NAMALWA (cell line): ENCODE measurements at places on chromosomes 3 and 15.

DNA sequence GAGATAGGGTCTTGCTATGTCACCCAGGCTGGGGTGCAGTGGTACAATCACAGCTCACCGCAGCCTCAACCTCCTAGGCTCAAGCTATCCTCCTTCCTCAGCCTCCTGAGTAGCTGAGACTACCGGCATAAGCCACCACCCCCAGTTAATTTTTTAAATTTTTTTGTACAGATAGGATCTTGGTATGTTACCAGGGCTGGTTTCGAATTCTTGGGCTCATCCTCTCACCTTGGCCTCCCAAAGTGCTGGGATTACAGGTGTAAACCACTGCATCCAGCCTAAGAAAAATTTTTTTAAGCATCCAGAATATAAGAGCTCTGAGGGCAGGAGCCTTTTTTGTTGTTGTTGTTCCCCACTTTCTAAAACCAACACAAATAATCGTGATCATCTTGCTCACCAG, 14.4 kb upstream of the MAP6D1 start:
- no peak for DNase-seq

DNA sequence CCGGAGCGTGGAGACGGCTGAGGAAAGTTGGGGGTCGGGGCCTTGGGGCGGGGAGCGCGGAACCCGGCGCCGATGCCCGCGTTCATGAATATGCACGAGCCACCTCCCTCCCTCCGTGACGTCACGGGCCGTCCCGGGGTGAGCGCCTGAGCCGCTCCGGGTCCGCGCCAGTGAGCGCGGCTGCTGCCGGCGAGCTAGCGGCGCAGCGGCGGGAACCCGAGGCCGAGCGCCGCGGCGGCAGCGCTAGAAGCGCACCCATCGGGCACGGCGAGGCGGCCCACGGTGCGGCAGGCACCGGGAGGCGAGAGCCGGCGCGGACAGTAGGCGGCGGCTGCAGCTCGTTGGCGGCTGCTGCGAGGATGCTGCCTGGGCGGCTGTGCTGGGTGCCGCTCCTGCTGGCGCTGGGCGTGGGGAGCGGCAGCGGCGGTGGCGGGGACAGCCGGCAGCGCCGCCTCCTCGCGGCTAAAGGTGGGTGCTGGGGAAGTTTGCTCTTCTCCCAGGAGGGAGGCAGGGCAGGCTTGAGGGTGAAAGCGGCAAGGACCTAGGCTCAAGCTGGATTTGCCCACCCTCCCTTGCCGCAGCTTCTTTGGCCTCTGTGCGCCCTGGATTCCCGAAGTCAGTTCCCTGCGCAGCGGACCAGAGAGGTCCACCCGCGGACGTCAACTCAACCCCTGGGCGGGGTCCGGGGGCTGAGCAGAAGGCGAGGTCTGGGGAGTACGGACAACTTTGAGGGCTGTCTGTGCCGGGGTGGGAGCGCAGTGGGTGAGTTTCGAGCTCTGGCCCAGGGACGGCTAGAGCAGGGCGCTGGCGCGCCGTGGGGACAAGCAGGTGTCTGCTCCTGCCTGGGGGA, at the start of gene CLSTN2:
TSS of gene CLSTN2 (plus strand) at position 170 of the 850 bp plus-strand sequence.
- DNase-seq: no peak

DNA sequence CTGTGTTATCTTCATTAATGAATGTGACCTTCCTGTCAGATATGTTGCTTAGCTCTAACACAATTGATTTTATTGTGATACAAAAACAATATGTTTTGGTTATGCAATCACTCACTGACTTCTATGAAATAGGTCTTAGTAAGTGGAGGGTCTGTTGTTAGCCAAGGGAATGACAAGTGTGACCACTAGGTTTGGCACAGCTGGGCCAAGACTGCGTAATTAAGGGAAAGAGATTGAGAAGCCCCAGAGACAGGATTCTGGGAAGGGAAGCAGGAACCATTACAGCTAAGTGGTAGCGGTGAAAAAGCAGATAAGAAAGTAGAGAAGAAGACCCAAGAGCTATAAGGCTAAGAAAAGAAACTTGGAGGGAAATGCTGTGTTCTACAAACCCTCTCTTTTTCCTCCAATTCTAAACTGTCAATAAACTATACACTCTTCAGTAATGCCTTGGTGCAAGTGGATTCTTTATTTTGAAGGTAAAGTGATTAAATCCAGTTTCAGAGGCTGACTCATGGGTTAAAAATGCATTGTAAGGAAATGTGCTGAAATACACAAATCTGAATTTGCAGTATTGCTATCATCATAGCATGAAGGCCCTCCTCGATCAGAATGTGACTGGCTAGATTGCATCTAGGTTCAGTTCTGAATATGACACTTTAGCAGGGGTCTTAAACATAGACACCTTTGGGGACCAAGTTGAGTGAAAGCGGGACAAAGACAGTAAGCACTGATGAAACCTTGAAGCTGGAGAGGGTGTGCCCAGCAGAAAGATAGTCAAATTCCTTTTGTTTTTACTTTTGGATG, 26.1 kb downstream of the KCNMB2 start:
- DNase-seq: no peak

GRCh38 chr3:160162440-160162839, 62.8 kb upstream of the C3orf80 start:
- no peak for DNase-seq

- DNase-seq: no peak
These were observed 954 bp upstream of the MAPKBP1 start for GRCh38 chr15:41773332-41773728.

DNA sequence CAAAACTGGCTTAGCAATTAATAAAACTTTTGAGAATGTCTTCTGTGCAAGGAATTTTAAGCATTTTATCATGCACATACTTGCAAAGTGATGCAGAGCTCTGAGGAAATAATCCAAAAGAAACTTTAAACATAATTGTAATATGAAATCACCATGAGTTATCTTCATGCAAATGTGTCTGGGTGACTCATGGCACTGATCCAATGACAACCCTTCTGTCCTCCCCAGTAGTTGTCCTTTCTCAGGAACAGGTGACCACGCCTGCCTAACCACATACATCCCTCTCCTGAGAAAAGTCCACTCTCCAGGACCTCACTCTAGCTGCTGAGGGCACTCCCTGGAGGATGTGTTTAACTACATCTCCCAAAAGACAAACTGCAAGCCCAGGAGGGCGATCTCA, 530.6 kb upstream of the IL12A start:
- DNase-seq: no peak

GRCh38 chr15:60116456-60117089, 112.5 kb downstream of the FOXB1 start:
- no peak for DNase-seq

DNA sequence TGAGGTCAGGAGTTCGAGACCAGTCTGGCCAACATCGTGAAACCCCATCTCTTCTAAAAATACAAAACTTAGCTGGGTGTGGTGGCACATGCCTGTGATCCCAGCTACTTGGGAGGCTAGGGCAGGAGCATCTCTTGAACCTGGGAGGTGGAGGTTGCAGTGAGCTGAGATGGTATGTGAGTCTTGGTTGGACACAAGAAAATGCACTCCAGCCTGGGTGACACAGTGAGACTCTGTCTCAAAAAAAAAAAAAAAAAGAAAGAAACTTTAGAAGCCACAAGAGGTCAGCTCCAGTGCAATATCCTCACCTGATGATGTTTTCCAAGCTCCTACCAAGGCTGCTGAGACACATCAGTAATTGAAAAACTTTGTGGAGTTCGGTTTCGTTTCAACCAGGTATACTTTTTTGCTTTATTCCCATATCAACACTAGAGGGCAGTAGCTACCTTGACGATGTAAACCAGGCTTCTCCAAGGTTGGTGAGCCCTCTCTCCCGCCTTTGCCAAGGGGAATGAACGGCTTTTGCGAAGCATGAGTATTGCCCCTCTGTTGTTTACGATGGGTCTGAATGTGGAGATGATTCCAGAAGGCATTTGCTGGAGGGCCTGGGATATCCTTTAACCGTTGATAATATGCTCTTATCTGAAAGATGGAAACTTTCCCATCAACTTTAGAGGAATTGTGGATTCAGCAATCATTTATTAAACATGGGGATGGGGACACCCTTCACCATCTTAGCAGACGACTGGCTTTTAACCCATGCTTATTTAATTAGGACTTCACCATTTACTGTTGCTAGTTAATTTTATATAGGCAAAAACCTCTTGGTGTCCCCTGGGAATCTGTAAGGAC, 202.8 kb downstream of the SV2B start:
- peak; percentile 65 for DNase-seq

GRCh38 chr3:172106989-172107388, 67.6 kb downstream of the FNDC3B start:
- DNase-seq: peak; percentile 97

GRCh38 chr3:122052968-122053367, 2.2 kb upstream of the CD86 start:
- DNase-seq: peak; percentile 78

DNA sequence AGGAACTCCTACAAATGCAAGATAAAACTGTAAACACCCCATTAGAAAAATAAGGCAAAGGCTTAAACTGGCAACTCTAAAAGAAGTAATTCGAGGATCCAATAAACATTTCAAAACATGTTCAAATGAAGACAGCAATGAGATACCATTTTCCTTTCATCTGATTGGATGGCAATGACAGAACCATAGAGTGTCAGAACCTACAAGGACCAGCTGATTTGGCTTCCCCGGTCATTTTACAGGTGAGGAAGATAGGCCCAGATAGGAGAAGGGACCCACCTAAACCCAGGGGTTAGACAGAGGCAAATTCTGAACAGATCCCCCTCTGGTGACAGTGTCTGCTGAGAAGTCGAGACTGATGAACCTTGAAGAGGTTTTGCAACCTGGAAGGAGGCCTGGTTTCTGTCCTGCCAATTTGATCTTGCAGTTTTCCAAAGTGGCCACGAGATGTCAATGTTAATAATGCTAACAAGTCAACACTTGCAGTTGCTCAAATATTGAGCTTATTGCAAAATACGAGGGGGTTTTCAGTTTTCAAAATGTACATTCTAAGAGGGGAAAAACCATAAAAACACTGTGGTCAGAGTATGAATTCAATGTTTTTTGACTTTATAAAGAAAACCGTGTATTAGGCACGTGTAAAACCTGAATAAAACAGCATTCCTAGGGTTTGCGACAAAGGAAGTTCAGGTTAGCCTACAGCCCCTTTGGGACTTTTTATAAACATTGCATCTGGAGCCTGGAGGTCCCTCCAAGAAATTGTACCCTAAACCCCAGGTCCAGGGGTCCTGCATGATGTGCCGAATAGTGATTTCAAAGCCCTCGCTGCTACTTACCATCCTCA, 21.5 kb downstream of the CFAP161 start:
- peak; percentile 76 for DNase-seq

GRCh38 chr15:31164573-31164912, 63.0 kb upstream of the TRPM1 start:
- no peak for DNase-seq

GRCh38 chr3:178762385-178762784, 226.1 kb downstream of the KCNMB2 start:
- no peak for DNase-seq

DNA sequence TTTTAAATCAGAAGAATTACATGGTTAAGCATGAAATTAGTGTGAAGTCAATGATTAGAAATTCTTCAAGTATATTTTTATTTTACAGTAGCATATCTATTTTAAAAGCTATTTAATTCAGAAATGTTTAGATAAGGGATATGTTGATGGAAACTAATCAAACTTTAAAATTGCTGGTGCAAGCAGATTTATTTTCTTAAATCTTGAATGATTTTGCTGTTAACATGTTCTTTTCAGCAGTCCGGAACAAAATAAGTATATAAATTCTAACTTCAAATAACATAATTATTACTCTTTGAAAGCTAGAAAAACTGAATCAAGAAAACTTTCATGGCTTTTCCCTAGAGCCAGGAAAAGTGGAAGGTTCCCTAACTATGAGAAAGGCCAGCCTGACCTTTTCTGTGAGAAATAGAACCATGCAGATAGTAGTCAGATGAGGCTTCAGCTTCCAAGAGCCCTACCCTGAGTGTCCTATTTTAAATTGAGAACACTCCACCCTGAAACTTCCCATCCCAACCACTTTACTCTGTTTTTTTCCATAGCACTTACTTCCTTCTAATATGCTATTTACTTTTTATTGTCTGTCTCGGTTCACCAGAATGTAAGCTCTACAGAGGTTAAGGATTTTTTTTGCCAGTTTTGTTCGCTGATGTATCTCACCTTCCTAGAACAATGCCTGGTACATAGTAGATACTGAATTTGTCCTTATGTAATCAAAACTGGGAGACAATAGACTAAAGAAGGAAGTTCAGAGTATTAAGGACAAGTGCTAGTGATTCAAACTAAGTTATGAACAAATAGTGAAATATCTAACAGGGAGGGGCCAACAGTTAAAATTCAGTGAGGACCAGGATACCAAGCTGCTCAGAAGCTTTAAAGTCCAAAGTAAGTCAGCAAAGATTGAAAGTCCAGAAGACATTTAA, 66.8 kb downstream of the CD200R1L start:
- DNase-seq: no peak

- no peak for DNase-seq
These were observed 67.0 kb downstream of the CSNK1G1 start for GRCh38 chr15:64288999-64289398.

GRCh38 chr3:24181256-24181655, 236.2 kb downstream of the NR1D2 start:
- no peak for DNase-seq

DNA sequence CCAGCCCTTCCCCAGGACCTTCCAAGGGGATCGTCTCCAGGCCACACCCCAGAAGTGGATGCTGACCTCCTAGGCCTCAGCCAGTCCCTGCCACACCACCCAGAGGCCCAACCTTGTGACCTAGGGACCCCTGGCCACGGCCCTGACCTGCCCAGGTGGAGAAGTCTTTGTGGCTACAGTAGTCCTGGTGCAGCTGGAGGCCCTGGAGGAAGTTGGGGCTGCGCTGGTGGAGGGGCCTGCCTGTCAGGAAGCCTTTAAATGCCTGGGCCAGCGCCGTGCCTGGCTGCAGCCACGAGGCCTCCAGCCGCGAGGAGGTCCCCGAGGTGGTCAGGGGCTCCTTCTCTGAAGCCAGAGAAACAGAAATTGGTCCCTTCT, 23.4 kb downstream of the PLA2G4D start:
- no peak for DNase-seq

DNA sequence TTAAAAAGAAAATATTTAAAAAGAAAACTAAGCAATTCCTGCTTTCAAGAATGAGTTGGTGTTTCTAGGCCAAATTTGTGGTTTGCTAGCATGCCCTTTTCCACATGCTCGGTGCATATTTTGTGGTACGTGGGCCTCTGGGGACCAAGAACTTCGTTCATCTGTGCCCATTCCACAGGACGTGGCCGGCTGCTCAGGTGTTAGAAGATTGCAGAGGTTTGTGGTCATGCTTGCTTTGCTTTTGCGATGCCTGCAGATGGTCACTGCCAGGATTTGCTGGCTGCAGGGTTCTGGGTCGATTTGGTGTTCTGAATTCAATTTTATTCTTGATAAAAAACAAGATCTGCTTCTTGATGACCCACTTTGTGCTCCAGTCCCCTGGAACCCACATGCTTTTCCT, 7.5 kb downstream of the PSTPIP1 start:
- DNase-seq: peak; percentile 61

GRCh38 chr15:64163659-64164362, 989 bp upstream of the PPIB start:
- DNase-seq: peak; percentile 43

DNA sequence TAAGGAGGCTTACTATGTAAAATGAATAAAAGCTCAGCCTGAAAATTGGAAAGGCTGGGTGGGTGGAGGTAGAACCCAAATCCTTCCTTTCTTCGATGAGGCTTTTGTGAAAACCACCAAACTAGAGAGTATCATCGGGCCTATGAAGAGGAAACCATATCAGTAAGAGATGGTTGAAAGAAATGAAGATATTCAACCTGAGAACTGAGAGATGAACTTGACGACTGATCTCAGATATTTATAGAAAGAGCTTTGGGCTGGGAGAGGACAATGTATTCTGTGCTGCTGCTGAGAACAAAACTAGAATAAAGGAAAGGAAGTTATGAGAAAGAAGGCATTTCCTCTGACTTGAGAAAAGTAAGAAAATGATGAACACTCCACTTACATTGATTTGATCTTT, 236.6 kb downstream of the KCNH8 start:
- DNase-seq: no peak

- no peak for DNase-seq
These were observed 15.5 kb downstream of the GLDN start for GRCh38 chr15:51356983-51357382.
